ENCODE measurements at places on chromosomes 7 and 10.

DNA sequence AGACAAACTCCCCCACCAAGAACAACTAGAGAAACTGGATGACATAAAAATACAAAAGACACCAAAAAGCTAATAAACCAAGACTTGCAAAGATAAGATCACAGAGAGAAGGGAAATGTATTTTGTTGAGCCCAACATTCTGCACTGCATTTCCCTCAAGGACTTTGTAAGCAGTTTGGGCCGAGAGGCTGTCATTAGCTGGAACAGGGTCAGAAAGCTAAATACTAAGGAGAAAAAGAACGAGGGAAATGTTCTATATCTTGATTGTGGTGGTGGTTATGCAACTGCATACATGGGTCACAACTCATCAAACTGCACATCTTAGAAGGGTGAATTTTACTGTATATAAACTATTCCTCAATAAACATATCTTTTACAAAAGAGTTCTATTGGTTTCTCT lies 315.0 kb downstream of the IPMK start:
- no peak for DNase-seq

DNA sequence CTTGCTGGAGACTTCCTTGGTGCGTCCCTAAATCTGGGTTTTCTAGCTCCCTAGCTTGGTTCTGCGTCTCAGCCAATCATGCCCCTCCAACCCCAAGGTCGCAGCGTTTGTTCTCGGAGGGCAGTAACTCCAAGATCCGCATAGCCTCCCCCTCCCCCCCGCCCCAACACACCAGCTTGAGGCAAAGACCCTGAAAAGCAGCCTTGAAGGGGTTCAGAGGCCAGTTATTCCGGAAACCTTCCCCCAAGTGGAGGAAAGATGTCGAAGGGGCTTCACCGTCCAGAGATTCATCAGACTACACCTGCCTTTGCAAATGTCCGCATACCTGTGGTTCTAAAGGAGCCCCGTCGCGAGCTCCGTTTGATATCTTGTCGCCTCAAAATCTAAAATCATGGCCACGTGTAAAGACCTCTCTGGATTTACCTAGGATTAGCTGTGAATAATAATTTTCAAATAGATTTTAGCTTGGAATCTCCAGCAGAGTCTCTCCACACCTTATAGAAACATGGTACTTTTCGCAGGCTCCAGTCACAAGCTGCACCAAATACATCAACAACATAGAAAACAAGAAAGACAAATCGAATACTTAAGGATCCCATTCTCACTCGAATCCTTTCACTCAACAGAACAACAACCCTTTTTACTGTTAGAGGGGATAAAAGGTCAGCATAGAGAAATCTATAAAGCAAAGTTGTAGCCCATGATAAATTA lies 7.9 kb downstream of the DLX6 start:
- DNase-seq = no peak

GRCh38 chr7:30688718-30689221 lies 6.5 kb upstream of the CRHR2 start:
- DNase-seq = no peak

- no peak for DNase-seq
Measured at GRCh38 chr10:44476409-44477045, 91.6 kb upstream of the CXCL12 start.

GRCh38 chr10:66218289-66218688 lies 707.5 kb upstream of the LRRTM3 start:
- DNase-seq = no peak

GRCh38 chr7:95594185-95594584 lies 2.1 kb downstream of the PDK4 start:
- DNase-seq = no peak

GRCh38 chr10:131928248-131929095 lies 27.7 kb downstream of the PPP2R2D start:
- peak; percentile 82 for DNase-seq

Measured in GM13976 (cell line).